Hematopoietic multipotent progenitor cell treated with erythropoietin and hydrocortisone succinate and interleukin-3 and kit ligand, for 8 days (in vitro differentiated cells): ENCODE measurements at places on chromosomes 7 and 10.

DNA sequence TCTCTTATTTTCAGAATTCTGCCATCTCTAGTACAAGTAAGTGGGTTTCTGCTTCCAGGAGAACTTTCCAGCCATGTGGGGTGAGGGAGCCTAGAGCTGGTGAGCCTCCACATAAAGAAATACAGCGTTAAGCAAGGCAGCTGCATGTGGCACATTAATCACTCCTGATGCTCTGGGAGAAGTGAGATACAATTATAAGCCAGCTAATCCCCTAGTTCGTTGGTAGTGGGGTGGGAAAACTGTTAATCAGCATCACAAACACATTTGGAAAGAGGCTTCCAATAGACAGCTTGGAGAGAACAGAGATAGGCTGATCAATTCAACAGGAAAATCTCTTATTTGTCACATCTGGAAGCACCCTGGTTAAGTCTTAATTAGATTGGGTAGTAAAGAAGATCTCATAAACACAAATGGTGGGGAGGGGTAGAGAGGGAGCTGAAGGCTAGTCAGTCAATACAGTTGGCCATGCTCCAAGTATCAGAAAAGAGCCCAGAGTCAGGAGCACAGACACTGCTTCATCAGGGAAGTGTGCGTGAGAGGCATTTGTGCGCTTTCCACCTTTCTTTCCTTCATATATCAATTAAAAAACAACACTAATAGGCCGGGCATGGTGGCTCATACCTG is 130.6 kb downstream of the SORCS1 start:
- DNase-seq: no peak

DNA sequence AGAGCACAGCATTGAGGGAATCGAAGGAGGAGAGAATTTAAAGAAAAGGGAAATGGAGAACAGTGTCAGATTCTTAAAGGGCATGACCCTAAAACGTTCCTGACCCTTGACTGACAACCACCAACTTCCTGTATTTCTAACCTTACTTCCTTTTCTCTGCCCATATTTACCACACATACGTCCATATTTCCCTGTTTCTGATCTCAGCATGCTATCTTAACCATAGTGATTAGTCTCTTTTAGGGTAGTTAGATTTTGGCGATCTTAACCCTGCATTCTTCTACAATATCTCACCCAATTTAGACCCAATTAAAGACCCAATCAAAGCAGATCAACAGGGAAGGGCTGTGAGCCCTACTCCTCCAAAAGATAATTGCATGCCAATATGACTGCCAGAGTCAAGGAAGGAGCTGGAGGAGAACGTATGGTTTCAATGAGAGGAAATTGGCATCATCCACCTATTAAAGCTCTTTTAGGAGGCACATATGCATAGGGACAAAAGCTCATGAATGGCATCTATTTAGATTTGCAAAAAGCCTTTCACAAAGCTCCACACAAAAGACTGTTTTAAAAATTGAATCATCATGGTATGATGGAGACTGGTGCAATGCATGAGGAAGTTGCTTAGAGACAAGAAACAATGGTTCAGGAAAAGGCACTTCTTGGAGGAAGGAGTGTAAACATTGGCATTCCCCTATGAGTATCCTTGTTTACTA is 49.0 kb upstream of the ARHGAP12 start:
- no peak for DNase-seq

DNA sequence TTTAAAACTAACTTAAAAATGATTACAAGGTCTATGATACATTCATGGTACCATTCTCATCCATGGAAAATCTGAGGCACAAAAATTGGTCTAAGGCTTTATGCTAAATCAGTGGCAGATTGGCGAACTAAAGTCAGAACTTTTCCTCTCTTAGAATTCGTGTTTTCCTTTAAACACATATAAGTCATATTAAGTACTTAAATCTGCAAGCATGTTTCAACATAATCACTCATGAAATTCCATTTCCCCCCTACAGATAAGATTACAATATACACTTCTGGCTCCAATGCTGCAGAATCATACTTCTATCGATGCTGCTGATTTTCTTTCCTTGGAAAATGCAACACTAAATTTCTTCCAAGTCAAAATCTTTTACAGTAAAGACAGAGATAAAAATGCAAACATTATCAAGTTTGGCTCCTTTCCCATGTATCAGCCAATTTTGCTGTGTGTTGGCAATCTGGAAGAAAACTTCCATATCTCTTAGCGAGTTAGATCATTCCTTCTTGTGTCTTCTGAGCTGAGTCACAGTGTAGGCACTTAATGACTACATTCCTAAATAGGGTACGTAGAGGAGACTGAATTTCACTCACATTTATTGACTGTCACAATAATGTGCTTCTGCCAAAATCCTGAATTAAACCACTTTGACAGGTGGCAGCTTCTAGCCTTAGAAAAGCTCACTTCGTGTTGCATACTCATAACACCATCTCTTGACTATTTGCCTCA is 76.4 kb upstream of the LRRC17 start:
- DNase-seq: no peak

GRCh38 chr10:132817701-132818211 is 31.8 kb upstream of the NKX6-2 start:
- DNase-seq: no peak

DNA sequence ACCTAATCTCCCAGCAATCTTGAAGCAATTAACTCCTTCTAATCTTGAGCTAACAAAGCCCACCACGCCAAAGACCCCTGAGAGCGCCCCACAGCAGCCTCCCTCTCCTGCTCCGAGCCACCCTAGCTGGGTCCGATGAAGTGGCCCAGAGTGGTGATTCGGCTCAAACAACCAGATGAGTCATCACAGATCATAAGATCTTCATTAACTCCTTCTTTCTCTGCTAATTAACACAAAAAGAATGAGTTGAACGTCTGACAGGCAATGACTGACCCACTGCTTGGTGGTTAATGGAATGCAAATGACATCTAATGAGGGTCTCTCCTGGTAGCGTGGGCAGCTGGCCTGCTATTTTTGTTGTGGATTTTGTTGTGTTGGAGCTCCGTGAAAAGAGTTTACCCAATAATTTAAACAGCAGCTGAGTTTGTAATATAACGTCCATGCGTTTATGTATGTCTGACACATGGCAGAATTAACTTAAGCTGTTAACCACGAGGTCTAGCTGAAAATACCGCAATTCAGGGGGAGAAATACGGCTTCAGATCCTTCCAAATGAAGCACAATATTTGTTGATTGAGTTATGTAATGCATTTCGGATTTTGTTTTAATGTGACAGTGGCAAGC is 161.4 kb downstream of the RAB11FIP2 start:
- DNase-seq: no peak

DNA sequence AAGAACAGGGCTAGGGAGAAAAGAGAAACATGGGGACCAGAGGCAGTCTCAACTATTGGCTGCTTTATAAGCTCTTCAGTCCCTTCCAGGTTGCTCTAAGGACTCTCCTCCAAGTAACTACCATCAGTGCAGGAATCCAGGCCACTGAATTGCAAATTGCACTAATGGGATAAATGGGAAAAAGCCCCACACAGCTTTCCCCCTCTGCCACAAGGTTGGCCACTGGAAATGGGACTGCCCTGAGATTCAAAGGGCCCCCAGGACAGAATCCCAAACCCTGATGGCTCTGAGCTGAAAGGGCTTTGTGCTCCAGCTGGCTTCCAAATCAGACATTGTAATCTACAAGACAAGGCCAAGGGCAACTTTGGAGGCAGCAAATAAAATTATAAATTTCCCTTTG is 633.2 kb downstream of the ACTR3B start:
- no peak for DNase-seq

DNA sequence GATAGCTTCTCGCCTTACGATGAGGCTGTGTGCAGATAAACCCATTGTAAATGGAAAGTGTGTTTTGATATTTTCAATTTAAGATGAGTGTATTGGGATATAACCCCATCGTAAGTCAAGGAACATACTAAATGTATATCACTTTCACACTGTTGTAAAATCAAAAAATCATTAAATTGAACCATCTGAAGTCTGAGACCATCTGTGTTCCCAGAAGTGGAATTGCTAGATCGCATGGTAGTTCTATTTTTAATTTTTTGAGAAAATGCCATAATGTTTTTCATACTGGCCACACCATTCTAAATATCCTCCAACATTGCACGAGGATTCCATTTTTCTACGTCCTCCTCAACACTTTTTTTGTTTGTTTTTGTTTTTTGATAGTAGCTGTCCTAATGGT is 209.1 kb upstream of the MTPN start:
- no peak for DNase-seq

DNA sequence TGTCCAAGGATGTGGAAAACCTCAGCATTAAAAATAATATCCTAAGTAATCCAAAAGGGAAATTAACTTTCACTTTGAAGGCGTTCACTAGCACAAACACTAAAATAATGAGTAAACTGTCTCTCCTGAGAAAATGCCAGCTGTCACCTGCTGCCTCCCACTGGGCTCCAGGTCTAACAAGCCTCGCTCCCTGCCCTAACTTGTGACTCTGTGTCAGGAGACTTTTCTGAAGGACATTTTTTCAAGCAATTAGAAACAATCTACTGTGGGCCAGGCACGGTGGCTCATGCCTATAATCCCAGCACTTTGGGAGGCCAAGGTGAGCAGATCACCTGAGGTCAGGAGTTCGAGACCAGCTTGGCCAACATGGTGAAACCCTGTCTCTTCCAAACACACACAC is 72.8 kb upstream of the GLCCI1 start:
- DNase-seq: no peak

GRCh38 chr10:50063100-50063499 is 4.7 kb upstream of the WASHC2A start:
- DNase-seq: no peak

DNA sequence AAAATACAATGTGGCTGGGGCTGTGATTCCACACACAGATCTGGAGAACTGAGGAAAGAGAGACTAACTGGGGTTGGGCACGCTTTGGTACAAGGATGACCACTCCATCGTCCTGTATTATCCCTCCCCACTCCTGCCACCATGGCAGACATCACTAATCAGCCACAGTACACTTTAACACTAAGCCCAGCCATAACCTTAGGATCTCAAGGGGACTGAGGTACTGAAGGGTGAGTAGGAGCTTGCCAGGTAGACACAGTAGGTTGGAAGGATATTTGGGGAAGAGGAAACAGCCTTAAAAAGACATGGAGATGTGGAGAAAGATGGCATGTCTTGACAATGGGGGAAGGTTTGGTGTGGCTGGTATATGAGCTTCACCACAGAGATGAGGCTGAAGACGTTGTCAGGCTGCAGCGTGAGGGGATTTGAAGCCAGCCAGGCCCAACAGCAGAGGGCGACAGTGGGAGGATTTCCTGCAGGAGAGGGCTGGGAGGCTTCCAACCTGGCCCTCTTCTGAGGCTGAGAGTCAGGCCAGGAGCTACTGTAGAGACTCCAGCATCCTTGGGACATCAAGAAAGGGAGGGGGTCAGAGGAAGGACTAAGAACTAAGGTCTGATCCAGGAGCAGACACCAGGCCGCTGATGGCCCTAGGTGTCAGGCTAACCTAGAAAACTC is 58.6 kb upstream of the COL13A1 start:
- DNase-seq: peak; percentile 8

- no peak for DNase-seq
Measured at GRCh38 chr7:3710122-3710521, 409.1 kb downstream of the SDK1 start.

DNA sequence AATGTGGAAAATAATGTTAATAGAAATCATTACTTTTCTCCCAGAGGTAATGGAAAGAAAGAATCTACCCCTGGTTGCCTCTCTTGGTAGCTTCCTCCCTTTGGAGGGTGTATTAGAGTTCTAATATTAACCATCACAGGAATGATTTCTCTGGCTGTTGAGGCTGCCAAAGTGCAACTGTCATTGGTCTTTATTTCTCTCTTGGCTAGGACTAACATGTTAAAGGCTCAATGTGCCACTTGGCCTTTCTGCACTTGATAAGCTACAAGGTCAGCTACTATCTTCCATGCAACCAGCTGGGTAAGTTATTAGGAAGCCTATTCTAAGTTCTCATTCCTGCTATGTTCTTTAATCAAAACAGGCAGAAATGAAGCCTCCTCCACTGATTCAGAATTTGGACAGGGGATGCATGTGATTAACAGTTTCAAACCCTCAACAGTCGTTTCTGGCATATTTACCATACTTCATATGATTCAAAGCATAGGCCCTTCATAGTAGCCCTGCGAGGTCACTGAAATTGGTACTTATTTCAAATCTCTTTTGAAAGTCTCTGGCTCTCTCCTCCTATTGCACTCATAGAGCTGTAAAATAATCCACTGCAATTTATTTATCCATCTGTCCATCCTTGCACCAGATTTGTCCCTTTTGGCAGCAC is 645.0 kb downstream of the SORCS1 start:
- DNase-seq: no peak

DNA sequence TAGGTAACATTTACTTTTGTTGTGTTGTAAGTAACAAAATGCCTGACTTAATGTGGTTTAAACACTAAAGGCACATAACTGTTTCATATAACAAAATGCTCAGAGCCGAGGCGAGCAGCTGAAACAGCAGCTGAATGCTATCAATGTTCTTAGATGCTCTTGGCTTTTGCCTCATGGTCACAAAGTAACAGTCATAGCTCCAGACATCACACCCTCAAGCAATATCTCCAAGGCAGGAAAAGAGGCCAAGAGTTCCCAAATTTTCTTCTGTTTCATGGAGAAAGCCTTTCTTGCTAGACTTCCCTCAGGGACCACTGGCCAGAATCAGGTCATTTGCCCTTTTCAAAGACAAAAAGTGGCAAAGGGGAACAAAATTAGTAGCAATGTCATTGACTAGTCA is 43.5 kb upstream of the PFKP start:
- DNase-seq: no peak

- DNase-seq: no peak
Measured at GRCh38 chr7:107768263-107768662, 24.3 kb downstream of the CBLL1 start.

GRCh38 chr10:19904202-19904661 is 88.0 kb downstream of the PLXDC2 start:
- no peak for DNase-seq

GRCh38 chr10:132048294-132048667 is 17.5 kb upstream of the JAKMIP3 start:
- DNase-seq: no peak

GRCh38 chr10:26355241-26355640 is 82.9 kb upstream of the APBB1IP start:
- DNase-seq: no peak

GRCh38 chr10:73863039-73863817 is 11.1 kb downstream of the CAMK2G start:
- no peak for DNase-seq

- DNase-seq: no peak
Measured at GRCh38 chr7:945147-945555, 9.3 kb downstream of the ADAP1 start.

- DNase-seq: no peak
Measured at GRCh38 chr7:108328174-108328651, 128.0 kb downstream of the NRCAM start.

DNA sequence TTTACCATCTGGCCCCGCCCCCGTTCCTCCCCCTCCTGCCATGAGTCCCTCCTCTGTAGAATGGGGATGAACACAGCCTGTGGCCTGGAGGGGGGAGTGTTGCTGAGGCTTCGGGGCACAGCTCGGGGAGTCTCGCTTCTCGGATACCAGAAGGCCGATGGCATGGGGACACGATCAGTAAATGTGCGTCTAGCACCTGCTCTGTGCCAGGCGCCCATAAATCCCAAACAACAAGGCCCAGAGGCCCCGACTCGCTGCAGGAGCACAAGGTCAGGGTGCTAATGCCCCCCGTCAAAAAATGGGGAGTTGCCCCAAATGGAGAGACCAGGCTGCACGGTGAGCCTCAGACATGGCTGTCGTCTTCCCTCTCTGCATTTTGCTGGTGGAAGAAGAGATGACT is 40.7 kb downstream of the JAKMIP3 start:
- no peak for DNase-seq

GRCh38 chr7:49424109-49424508 is 349.3 kb upstream of the VWC2 start:
- DNase-seq: no peak
